CD4-positive, alpha-beta T cell treated with Interleukin-21 for 1 hour (primary cell): ENCODE measurements at places on chromosomes 6 and 20.
A peak's percentile ranks its signal among the peaks of the same experiment; 100 is the strongest.

GRCh38 chr6:130912434-130912833 is 85.2 kb downstream of the SMLR1 start:
- DNase-seq, result no peak

GRCh38 chr20:11008444-11009033 is 334.7 kb upstream of the JAG1 start:
- DNase-seq, result no peak

DNA sequence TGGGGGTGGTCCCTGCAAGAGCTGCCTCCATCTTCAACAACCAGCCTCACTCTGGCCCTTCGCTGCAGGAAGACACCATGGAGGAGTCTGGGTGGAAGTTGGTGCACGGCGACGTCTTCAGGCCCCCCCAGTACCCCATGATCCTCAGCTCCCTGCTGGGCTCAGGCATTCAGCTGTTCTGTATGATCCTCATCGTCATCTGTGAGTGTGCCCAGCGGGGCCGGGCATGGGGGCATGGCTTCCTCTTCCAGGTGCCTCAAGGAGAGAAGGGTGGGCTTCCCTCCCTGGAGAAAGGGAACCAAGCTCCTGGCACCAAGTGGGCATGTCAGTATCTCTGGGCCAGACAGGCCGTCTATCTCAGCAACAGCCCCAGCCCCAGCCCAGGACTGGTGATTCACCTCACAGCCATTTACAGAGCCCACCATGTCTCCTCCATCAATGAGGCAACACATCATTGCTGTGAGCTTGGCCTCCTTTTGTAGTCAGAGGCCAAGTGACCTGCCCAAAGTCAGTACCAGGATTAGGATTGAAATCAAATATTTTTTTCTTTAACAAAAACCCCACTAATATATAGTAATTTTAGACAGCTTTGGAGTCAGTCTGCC is 40.2 kb downstream of the TM9SF4 start:
- DNase-seq, result no peak

GRCh38 chr6:42428326-42429041 is 23.2 kb downstream of the TRERF1 start:
- peak; percentile 67 for DNase-seq

GRCh38 chr20:6122111-6122872 is 538 bp downstream of the FERMT1 start:
- DNase-seq, result no peak

GRCh38 chr20:50786703-50787102 is 8.2 kb upstream of the BCAS4 start:
- DNase-seq, result no peak

DNA sequence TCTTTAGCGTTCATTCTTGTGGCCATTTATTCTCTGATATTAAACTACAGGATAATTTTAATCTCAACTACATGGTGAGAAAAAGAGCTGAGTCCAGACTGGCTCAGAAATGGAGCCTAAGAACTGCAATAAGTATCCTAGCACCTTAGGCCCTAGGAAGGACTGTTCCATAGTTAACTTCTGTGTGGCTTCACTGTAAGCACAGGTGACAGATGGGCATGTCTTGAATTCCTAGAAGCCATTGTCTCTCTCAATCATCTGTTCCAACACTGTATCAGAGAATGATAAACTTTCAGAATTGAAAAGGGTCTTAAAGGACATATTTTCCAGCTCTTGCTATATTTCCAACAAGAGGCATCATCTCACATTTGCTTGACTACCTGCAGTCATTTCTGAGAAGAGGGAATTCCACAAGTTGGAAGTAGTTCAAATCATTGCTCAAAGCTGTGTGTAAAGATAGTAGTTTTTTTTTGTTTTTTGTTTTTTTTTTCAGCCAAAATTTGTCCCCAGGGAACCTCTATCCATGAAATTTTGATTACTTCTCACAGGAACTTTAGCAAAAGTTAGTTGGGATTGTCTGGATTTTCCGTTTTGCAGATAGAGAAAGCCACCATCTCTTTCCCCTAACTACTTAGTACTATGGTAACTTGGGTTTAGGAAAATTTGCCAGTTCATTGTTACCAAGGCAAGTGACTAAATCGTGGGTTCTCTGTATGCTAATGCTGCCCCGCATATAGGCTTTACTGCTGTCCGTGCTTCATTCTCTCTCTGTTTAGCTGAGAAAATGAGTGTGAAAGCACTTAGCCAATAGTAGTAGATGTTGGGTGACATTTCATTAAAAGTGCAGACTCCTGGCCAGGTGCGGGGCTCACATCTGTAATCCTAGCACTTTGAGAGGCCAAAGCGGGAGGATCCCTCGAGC is 47.2 kb downstream of the KCNS1 start:
- no peak for DNase-seq

- DNase-seq, result no peak
These were observed 25.7 kb downstream of the RCAN2 start for GRCh38 chr6:46465294-46466165.

DNA sequence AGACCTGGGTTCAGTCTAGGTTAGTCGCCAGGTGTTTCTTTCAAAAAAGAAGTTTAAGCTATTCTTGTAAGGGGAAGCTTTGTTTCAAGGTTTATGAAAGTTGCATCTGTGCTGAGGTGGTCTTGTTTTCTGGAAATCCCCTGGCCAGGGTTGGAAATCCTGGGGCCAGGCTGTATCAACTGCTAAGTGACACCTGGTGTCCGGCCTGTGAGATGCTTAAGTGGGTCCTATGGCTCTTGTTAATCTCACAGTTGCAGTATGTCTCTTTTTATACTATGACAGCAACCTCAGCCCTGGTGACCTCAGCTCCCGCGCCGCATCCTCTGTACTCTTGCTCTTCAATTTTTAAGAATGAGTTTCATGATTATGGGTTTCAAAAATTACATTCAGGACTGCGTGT is 72.0 kb downstream of the CHMP4B start:
- DNase-seq, result no peak

GRCh38 chr6:143225929-143226328 is 165.2 kb downstream of the AIG1 start:
- no peak for DNase-seq

GRCh38 chr6:166097914-166098522 is 69.6 kb downstream of the TBXT start:
- peak; percentile 16 for DNase-seq

DNA sequence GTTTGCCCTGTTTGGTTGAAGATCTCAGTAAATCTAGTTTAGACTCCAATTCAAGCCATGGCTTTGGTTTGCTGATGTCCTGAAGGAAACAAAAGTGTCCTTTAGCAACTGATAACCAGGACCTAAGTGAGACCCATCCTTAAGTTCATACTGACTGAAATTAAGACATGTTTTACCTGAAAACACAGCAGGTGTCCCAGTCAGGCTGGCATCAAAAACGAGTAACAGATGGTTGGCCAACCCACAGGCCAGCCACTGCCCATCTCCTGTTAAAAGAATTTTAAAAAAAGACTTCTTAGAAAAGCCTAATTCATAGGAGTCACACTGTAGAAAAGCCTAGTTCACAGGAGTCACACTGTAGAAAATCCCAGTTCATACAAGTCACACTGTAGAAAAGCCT is 58.3 kb downstream of the WDR27 start:
- DNase-seq, result no peak

- DNase-seq, result no peak
These were observed 223.0 kb downstream of the QKI start for GRCh38 chr6:163637524-163637923.

DNA sequence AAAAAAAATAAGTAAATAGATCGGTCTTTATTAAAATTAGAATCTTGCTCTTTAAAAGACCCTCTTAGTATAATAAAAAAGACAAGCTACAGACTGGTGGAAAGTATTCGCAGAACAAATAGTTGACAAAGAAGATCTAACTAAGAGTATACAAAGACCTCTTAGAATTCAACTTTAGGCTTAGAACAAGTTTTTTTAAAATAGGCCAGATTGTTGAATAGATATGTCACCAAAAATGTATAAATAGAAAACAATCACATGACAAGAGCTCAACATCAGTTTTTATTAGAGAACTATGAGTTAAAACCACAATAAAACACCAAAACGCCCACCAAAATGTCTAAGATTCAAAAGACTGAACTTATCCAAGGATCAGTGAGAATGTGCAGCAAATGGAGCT is 632.7 kb upstream of the PTCHD4 start:
- DNase-seq, result no peak

- no peak for DNase-seq
These were observed 64.6 kb upstream of the ADGRF1 start for GRCh38 chr6:47106721-47107197.

DNA sequence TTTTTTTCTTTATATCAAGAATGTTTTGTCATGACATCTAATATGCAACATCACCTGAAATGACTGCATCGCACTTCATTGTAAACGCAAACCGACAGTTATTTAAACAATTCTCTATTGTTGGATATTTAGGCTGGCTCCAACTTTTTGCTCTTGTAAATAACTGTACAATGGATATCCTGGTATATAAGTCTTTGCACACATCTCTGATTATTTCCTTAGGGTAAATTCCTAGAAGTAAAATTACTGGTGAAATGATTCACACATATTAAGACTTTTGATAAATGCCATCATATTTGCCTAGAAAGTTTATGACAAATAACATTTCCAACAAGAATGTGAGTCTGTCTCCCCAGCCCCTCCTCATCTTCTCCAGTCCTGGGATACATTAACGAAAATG is 154.7 kb downstream of the TFAP2C start:
- DNase-seq, result no peak

GRCh38 chr6:143187238-143187923 is 126.7 kb downstream of the AIG1 start:
- DNase-seq, result no peak

GRCh38 chr20:57022306-57022705 is 244.1 kb downstream of the BMP7 start:
- DNase-seq, result no peak

GRCh38 chr6:65416621-65417020 is 290.4 kb downstream of the EYS start:
- DNase-seq, result no peak

- no peak for DNase-seq
These were observed 12.5 kb upstream of the PANK2 start for GRCh38 chr20:3876676-3877075.

GRCh38 chr6:151263967-151264366 is 24.2 kb downstream of the AKAP12 start:
- DNase-seq, result no peak

GRCh38 chr6:139639507-139639906 is 265.1 kb upstream of the CITED2 start:
- no peak for DNase-seq

DNA sequence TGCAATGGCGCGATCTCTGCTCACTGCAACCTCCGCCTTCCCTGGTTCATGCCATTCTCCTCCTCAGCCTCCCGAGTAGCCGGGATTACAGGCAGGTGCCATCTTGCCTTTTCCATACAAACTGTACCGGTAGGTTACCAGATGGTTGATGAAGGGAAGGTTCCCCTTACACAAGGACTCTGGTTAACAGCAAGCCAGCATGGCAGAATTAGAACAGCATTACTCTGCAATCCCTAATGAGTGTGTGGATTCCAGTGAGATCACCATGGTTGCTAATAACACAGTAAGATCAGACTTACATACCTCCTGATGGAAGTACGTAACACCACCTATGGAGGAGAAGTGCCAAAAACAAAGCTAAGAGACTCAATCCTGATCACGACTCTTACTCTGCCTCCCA is 51.7 kb downstream of the TTI1 start:
- DNase-seq, result no peak

GRCh38 chr6:163952005-163952404 is 537.5 kb downstream of the QKI start:
- DNase-seq, result no peak

DNA sequence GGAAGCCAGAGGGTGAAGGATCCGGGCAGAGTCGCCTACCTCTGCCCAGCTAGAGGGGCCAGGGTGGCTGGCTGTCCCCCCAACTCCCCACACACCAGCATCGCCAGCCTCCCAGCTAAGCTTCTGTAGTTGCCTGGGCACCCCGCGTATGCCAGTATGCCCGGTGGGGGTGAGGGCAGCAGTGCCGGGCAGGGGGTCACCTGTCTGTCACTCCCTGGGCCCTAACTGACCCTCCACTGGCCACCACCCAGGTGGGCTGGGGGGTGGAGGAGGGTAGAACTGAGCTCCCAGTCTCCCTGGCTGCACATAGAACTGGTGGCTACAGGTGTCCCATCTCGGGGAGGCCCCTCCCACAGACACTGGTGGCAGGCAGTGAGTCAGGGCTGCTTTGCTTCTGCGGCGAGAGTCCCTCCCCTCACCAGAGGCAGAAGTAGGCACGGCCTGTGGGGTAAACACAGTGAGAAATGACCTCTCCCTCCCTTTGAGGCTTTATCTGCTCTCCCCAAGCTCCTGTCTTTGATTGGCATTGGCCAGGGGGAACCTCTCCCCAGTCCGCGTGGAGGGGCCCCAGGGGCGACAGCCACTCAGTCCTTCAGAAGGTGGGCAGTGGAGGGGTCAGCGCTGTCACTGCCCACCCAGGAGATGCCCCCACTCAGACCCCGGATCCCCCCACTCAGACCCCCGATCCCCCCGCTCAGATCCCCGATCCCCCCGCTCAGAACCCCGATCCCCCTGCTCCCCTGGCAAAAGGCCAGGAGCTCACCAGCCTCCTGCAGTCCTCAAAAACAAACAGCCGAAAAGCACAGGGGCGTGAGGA is 2.5 kb downstream of the NTSR1 start:
- DNase-seq, result no peak

DNA sequence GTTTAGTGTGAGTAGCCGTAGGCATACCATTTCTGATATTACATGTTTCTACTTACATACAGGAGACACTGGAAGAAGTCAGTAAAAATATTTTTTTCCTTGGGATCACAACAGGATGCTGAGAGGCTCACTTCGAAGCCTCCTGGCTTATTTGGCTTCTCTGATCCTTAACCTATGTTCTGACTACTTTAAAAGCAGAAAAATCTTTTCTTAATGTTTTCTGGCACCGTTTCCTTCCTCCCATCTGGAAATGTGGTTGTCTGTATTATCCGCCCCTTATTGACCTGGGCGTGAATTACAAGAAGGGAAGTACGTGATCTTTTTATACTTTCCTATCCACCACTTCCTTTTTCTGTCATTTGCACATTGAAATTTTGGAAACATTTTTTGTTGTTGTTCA is 379.6 kb downstream of the COL12A1 start:
- no peak for DNase-seq

- peak; percentile 50 for DNase-seq
These were observed 71.0 kb upstream of the CD83 start for GRCh38 chr6:14046476-14047068.

GRCh38 chr6:47034421-47034820 is 7.7 kb downstream of the ADGRF1 start:
- no peak for DNase-seq

- peak; percentile 72 for DNase-seq
These were observed 32.6 kb downstream of the CEP85L start for GRCh38 chr6:118618676-118619377.

DNA sequence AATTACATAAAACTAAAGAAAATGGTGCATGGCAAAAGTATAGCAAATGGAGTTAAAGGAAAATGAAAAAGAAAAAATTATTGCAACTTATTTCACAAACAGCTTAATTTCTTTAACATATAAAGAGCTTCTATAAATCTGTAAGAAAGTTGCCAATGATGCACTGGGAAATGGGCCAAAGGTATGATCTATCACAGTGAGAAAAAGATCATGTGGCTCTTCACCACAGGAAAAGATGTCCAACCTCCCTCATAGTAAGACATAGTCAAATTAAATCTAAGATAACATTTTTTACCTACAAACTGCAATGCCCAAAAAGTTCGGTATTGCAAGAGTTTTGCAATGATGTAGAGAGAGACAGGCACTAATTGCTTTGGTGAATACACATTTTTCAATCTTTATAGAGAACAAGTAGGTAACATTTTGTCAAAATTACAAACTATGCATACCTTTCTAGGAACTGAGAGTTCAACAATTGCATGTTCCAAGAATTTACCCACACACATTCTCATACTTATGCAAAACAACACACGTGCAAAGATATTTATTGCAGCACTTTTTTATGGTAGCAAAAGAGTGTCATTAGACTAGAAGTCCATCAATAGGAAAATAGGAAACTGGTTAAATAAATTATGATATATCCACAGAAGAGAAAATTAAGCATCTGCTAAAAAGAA is 372.6 kb downstream of the QKI start:
- no peak for DNase-seq
